ENCODE measurements at places on chromosomes 12 and 14.

DNA sequence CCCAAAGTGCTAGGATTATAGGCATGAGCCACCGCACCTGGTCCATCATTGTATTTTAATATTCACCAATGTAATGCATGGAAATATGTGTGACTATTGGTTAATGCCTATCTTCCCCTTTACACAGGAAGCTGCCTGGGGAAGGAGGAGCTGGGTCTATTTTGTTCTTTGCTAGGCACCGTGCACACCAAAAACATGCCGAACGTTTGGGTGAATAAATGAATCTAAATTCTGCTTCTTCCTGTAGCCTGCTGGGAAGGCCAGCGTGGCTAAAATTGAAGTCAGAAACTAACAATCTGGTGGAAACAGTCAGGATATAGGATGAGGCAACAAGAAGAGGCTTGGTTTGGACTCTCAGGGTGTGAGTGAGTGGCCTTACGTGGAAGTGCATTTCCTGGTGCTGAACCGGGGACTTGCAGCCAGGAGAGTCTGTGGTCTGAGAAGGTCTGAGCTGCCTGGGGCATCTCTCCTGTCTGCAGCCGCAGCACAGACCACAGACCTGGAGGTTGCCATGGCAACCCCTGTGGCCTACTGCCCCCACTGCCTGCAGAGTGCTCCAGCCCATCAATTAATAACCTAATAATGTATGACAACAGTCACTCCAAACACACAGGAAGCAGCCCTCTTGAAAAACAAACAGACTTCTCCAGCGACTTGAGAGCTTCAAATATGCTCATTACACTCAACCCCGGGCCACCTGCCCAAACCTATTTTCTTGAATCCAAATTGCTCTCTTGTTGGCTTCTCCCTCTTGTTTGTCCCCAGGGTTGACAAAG is 5.5 kb upstream of the GPR68 start:
- DNase-seq: no peak

DNA sequence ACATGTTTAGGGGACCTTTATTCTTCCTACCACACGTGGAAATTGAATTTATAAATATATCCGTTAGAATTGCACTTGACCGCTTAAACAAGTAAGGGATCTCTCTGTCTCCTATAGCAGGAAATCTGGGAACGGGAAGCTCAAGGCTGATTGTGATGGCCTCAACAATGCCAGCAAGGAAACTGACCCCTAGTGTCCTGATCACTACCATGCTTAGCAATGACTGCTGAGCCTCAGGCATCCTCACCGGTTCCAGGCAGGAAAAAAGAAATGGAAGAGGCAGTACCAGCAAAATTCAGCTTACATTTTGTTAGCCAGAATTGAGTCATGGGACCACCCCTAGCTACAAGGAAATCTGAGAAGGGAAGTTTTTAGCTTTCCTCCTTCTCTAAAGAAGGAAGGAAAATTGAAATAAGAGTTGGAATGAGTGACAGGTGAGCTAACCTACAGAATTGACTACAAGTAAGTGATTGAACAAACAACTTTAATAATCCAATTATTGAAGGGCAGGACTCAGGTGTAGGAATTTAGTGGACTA is 43.9 kb upstream of the AMN1 start:
- DNase-seq: no peak

DNA sequence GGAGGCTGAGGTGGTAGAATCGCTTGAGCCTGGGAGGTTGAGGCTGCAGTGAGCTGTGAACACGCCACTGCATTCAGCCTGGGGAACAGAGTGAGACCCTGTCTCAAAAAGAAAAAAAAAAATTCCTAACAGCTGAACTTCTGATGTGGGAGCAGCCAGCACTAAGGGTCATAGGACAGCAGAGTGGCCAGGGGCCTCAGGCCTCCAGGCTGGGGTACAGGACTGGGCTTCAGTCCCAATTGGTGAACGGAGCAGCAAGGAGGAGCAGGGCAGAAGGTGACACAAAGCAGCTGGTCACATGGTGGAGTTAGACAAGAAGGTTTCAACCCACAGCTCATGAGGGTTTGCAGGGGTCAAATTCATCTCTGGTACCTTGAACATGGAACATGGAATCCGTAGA is 40.8 kb upstream of the NRXN3 start:
- DNase-seq: no peak

GRCh38 chr12:77115471-77115870 is 50.1 kb upstream of the E2F7 start:
- no peak for DNase-seq

DNA sequence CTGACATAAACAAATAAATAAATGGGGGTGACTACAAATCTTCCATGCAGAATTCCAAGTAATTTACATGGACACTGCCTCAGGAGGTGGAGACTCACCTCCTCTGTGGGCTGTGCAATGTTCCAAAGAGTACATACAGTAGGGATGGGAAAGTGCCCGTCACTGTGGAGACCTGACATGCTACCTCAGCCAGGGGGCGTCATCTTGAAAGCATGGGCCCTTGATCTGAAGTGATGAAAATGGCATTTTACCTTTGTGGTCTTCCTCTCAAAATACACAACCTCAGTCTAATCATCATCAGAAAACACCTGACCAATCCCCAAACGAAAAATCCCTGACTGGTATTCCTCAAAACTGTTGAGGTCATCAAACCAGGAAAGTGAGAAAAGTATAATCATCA is 48.4 kb downstream of the ANAPC7 start:
- DNase-seq: no peak

DNA sequence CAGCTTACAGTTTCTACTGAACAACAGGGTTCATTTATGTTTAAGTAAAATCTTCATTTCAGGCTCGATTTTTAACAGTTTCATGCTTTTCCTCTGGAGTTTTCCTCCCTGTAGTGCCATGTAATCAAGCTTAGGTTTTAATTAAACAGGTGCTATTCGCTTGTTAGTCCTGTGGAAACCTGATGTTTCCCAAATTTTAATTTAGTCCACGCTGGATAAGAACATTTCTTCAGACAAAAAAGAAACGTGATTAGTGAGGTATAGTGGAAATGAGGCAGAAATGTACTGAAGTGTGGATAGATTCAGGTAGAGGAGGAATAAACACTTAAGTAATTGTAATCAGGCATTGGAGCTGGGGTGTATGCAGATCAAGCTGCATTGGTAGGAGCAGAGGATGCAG is 1217.5 kb downstream of the AACS start:
- no peak for DNase-seq

DNA sequence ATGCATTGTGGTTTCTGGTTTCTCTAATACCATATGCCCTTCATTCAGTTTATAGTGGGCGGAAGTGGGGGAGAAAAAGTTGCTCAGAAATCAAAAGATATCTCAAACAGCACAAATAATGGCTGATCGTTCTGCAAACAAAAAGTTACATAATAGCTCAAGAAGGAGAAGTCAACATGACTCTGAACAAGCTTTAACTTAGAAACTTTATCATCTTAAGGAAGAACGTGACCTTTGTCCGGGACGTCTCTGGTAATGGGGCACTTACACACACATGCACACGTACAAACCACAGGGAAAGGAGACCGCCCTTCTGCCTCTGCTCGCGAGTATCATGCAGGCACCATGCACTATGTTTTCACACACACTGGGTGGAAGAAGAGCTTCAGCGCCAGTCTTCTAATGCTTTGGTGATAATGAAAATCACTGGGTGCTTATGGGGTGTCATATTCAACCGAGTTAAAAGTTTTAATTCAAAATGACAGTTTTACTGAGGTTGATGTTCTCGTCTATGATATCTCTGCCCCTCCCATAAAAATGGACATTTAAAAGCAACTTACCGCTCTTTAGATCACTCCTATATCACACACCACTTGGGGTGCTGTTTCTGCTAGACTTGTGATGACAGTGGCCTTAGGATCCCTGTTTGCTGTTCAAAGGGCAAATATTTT is 4.7 kb downstream of the FOS start:
- DNase-seq: no peak

- no peak for DNase-seq
Observed at GRCh38 chr14:69841656-69842055, 37.6 kb upstream of the SMOC1 start.

DNA sequence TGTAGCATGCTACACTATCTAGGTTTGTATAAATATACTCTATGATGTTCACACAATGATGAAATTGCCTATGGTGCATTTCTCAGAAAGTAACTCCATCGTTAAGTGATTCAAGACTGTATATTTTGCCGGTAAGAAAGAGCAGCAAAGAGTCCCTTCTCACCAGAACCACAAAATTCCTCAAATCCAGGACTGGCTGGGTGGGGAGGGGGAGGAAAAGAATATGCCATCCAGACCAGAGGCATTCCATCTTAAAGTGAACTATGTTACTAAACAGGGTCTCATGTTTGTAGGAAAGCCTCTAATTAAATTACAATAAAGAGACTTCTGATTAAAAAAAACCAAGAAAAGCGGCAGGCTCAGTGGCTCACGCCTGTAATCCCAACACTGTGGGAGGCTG is 11.5 kb downstream of the UBE2N start:
- DNase-seq: no peak

DNA sequence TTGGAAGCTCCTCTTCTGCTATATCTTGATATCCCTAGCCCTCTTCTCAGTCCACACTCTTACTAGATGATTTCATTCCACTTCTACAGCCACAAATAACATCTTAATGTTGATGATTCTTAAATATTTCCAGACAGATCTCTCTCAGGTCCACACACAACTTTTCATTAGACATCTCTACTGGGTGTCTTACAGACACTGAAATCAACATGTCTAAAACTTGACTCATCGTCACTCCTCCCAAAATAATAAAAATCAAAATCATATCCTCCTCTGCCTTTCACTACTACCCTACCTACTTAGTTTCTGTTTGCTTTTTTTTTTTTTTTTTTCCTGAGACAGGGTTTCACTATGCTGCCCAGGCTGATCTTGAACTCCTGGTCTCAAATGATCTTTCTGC is 11.9 kb downstream of the PRDM4 start:
- DNase-seq: no peak

GRCh38 chr12:107129315-107129930 is 36.1 kb upstream of the CRY1 start:
- DNase-seq: no peak

GRCh38 chr12:114848666-114849065 is 164.7 kb upstream of the TBX3 start:
- DNase-seq: no peak

DNA sequence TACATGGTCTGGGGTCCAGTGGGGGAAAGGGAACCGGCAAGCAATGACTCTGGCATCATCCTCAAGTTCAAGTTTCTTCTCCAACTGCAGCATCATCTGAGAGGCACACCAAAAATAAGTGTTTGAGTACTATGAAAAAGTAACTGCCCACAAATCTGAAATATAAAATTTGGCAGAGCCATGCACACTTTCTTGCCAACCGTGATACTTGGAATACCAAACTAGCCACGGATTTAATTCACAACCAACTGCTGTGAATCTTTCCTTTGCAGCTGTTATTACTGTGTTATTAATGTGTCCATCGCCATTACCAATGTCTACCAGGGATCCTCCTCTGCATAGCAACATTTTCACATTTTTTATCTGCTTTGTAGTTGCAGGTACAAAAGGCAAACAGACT is 74.6 kb downstream of the GXYLT1 start:
- DNase-seq: no peak

GRCh38 chr12:59425798-59426197 is 170.0 kb upstream of the SLC16A7 start:
- no peak for DNase-seq

GRCh38 chr12:66065150-66065549 is 65.4 kb downstream of the LLPH start:
- DNase-seq: no peak
